ENCODE measurements at places on chromosomes 12 and 14. TPM values are rescaled to one million over a fixed set of nuclear protein-coding genes. Genes with fewer than 3 reads are reported as not detected.

- peak; percentile 98 for DNase-seq
These were observed 27.8 kb upstream of the GPR132 start for GRCh38 chr14:105093038-105093430.

DNA sequence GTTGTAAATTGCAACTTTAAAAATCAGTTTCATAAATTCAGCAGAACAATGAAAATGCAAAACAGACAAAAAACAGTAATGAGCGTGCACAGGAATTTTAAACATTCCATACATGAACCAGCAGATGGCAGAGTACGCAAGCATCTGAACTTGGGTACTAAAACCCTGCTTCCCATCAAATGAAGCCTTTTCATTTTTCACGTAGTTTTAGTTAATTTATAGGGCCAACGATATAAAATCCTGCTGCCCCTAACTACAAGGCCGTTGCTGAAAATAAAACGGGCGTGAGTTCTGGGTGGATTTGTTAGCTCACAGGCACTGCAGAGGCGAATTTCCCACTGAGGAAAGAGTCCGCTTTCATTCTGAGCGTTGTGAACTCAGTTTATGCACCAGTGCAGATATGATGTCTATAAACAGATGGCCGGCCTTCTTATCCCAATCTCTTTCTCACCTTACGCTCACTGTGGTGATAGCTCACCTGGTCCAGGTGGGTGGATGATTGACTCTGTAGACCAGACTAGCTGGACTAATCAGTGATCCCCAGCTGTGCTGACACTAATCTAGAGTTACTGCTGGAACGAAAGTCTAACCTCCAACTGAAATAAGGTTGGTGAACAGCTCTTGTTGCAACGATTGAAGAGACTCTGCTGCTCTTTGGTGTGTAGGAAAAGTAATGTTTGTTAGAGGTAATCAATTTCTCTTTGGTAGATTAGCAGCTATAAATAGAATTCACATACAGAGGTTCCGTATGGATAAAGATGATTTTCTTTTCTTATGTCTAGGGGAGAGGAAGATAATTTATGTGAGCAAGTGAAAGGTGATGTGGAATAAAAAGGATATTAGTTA lies 89.2 kb downstream of the PDZRN4 start:
- DNase-seq, result no peak

DNA sequence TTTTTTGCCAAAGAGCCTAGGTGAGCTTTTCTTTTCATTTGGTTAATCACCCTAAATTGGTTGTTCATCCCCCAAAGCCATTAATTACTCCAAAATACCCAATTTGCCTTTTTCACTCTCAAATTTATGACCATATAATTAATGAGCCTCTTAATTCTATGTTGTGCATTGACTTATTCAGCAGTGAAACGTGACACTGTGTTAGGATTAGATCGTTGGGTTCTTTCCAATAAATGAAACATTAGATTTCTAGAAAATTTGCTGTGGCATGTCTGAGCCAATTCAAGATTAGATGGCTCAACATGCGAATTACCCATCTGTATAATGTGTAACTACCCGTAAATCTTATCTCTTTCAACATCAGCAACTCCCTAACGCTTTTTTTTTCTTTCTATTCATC lies 273.4 kb downstream of the BMP4 start:
- DNase-seq, result no peak

DNA sequence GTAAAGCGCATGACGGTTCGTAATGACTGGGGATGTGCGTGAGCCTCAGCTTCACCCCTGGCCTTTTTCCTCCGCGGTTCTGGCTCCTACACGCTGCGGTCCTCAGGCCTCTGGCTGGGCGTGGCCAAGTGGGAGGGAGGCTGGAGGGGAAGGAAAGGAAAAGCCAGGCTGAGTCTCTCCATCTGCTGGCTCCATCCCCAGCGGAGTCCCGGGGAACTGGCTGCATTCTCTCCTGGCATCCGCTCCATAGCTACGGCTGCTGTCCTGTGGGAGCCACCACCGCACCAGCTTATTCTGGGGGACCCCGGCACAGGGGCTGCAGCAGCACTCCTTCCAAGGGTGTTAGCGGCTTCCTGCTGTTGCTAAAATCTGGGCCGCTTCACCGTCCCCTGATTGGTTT lies 68.2 kb upstream of the SLC24A4 start:
- DNase-seq, result peak; percentile 32

- DNase-seq, result no peak
These were observed 21.3 kb downstream of the TMEM120B start for GRCh38 chr12:121733849-121734248.

GRCh38 chr12:107373238-107373809 lies 280.0 kb upstream of the CRY1 start:
- no peak for DNase-seq

DNA sequence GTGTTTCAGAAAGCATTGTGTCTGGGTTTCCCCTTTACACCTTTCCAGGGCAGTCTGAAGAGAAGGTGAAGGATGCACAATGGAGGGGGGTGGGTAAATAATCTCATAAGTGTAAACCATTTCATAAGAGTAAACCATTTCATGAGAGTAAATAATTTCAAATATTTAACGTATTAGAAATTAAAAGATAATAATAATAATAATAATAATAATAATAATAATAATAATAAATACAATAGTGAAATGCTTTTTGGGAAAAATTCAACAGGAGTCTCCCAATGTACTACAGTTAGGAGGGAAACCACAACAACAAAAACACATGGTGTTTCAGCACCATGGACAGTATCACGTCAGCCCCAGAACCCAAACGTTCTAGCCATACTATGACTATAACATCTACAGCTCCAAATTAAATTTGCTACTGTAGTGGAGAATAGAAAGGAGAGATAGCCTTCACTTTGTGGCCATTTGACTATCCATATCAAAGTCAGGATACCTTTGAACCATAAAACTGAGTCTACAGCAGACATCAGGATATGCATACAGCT lies 691.8 kb downstream of the BCL11B start:
- no peak for DNase-seq

DNA sequence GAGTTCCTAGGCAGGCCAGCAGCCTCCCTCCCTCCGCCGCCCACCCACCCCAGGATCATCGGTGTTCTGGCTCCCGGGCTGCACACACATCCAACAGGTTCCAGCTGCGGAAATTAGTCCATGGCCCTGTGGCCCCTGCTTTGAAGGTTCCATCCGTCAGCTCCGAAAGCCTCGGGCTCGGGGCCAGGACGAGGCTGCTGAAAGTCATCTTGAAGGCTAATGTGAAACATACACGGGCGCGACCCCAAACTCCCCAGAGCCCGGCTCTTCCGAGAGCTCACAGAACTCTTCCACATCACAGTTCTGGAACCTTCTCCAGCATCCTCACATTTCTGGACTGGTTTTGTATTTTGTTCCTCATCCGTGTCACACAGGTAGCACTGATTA lies 19.8 kb downstream of the KDM2B start:
- DNase-seq, result peak; percentile 11

DNA sequence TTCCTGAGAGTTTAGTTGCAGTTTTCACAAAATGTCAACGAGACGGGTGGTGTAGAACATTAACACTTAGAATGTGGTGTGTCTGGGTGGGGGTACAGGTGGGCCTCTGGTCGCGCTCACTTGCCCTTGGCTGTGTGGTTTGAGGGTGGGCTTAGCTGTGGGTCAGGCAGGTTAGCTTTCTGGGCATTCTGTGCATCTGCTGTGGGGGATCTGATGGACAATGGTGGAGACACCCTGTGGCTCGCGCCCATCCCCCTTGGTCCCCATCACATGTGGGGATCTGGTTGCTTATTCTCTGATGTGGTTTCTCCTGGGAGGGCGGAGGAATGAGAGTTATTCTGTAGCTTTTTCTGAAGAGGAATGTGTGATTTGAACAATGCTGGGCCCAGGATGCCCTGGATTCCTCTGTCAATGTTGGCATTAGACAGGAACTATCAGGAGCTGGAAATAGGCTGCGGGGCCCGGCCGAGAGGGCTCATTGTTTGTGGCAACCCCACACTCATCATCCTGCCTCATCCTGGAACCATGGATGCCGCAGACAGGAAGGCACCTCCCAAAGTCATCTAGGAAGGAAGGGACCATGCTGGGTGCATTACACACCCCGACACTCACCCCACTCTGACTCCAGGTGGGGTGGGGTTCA lies 101.6 kb downstream of the TSPAN9 start:
- DNase-seq, result peak; percentile 73

GRCh38 chr12:69406217-69406616 lies 46.7 kb downstream of the YEATS4 start:
- DNase-seq, result no peak

- DNase-seq, result no peak
These were observed 906.4 kb upstream of the TMEM132C start for GRCh38 chr12:127360580-127360979.

The PRKCH gene
- total RNA-seq, result 3.2 TPM

The KRT74 gene
- not detected for total RNA-seq

The SMOC1 gene
- total RNA-seq, result 25.7 TPM

The RBP5 gene
- not detected for total RNA-seq

The LMO3 gene
- total RNA-seq, result 3.2 TPM

The RNF212B gene
- not detected for total RNA-seq

All from osteoblast (primary cell).